KBM-7 (cell line): ENCODE measurements at places on chromosomes 3 and 15.

GRCh38 chr3:31240874-31241273 is 291.9 kb upstream of the STT3B start:
- no peak for DNase-seq

DNA sequence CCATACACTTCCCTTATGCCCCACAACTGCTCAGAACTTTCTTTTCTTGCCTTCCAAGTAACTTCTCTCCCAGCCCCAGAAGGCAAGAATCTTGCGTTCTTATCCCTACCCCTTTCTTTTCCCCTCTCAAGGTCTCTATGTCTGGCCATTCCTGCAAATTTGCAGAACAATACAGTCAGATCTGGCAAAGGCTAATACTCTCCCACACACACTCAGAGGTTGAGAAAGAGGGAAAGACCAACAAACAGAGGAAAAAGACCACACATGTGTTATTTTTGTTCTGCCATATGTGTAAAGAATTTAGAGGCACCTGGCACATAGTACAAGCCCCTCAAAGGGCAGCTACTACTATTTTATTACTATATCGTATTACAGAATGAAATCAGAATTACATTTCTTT is 25.7 kb downstream of the GJD2 start:
- no peak for DNase-seq

DNA sequence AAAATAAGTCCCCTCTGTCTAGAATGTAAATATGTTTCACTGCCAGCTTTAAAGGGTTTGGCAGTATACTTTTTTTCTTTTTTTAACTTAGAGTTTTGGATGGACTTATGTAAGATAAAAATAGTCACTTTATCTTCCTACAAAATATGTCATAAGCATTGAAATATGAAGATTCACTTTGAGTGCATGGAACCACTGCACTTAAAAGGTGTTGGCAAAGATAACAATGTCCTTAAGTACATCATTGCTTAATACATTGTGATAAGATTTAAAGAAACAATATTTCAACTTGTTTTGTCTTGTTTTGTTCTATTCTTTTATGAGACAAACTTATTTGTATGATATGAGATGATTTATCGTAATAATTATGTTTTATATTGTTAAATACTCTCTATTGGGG is 66.3 kb upstream of the NAALADL2 start:
- no peak for DNase-seq

GRCh38 chr3:113264283-113265131 is 53.1 kb downstream of the BOC start:
- DNase-seq = no peak

DNA sequence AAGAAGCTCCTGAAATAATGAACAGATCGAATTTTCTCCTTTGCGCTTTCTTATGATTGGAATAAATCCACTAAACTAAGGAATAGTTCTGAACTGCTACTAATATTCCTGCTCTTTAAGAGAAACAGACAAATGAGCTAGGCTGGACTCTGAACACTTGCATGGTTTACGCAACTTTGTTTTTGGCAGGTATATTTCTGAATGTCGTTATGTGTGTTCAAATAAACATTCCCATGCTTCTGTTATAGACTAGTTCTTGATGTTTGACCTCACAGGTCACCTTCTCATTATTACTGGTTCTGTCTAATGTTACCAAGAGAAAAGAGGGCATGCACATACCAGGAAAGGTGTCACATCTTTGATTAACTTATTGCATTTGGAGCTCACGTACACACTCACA is 418.2 kb downstream of the EPHB1 start:
- DNase-seq = no peak

GRCh38 chr3:24195504-24196230 is 250.6 kb downstream of the NR1D2 start:
- no peak for DNase-seq

DNA sequence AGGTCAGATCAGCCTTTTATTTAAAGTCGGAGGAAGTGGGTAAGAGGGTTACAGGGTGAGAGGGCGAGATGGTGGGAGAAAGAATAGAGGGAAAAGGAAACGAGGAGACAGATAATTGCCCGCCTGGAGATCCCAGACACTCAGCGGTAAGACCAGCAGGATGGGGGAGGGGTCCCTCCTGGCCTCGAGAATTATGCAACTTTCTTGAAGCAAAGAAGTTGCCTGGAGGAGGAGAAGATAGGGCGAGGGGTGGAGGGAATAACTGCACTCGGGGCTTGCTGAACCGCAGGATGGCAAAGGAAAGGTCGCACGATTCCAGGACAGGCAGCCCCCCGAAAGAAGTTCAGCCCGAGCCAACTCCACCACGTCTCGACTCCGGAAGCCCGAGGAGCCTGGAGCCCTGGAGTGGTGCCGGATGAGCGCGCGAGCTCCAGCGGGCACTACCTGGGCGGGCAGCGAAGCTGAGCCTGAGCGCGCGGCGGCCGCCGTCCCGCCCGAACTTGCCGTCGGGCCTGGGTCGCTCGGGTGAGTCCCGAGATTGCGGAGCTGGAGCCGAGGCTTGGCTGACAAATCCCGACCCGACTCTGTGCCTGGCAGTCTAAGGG is 402 bp downstream of the WWTR1 start:
- peak; percentile 78 for DNase-seq

- no peak for DNase-seq
These were observed 590.3 kb upstream of the SGO1 start for GRCh38 chr3:20776286-20776685.

- no peak for DNase-seq
These were observed 7.1 kb upstream of the SSUH2 start for GRCh38 chr3:8651418-8652323.

- DNase-seq = no peak
These were observed 52.7 kb downstream of the NFKBIZ start for GRCh38 chr3:101902041-101902440.

DNA sequence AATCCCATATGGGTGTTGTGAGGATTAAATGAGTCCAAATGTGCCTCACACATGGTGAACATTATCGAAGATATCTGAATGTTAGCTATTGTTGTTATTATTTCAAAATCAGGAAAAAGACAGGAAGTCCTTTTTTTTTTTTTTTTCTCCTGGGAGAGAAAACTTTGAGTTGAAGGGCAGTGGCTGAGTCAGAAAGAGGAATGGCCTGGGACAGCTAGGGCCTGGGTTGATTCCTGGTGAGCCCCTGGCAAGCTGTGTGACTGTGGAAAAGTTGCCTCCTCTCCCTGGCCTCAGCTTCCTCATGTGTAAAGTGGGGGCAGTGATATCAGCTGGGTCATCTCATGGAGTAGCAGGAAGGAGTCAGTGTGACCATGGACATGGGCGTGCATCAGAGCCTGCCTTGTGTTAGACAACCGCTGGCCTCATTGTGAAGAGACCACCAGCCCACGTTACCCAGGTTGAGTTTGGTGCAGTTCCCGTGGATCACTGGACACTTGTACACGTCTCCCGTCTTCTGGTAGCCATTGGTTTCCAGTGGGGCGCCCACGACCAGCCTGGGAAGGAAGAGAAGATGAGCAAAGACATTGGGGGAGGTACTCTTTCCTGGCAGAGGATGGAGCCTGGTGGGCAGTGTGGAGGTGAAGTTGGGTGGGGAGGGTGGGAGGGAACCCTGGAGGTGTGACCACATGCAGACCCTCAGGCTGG is 63.1 kb downstream of the ITGA11 start:
- DNase-seq = no peak

DNA sequence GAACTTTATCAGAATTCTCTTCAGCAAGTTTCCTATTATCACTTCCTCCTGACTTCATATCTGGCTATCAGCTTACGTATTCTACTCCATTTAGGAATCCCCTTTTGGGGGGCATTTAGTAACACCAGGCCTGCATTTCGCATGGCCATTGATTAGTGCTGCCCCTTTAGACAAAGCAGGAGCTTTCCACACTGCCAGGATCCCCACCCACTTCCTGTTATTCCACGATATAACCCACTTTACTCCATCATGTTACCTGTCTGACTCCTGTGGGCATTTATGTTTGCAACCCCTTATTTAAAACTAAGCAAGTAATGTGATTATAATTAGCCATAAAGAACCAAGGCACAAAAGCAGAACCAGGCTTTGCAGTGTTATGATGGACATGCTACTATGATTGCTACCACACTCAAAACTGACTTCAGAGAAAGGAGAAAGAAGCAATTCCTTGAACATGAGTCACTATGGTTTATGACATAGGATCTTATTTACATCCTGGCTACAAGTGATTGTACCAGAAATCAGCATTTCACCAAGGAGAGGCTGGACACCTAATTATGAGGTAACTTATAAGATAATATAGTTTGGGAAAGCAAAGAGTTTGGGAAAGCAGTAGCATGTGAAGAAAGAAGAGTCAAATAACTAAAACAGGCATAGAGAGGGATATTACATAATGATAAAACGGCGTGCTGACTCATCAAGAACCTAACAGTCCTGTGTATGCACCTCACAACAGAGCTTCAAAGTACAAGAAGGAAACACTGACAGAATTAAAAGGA is 96.3 kb downstream of the IGSF11 start:
- no peak for DNase-seq

- peak; percentile 89 for DNase-seq
These were observed 38.6 kb downstream of the ACSBG1 start for GRCh38 chr15:78195735-78196201.

- DNase-seq = no peak
These were observed 499.4 kb upstream of the MDFIC2 start for GRCh38 chr3:70811880-70812279.

- DNase-seq = no peak
These were observed 12.0 kb downstream of the TTBK2 start for GRCh38 chr15:42908538-42908937.

DNA sequence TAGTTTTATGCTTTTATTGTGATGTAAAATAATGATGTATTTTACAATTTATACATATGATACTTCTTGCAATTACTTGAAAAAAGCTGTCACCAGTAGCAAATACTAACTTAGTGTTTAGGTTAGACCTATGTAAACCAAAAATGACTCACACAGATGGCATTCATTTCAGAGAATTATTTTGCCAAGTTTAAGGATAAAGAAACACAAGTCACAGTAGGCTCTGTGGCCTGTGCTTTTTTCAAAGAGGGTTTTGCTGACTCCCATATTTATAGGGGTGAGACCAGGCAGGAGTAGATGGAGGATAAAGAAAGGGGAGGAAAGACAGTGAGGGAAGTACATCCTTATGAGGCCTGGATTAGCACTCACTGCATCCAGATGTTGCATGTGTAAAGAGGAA is 356.6 kb upstream of the NPAP1 start:
- no peak for DNase-seq

DNA sequence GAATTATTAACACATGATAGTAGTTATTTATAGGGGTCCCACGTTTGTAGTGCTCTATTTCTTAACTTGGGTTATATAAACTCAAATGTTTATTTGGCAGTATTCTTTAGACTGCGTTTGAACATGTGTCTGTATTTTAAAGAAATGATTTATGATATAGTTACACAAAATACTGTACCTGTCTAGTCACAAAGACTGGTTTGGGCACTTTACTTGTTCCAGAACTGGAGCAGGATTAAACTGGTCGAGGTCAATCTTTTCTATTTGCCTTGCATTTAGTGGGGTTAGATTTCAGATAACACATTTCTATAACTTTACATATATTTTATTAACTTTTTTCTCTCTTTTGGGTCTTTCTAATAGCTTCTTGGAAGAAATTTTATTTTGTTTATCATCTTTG is 39.5 kb downstream of the HACD3 start:
- no peak for DNase-seq

GRCh38 chr3:194093842-194094241 is 42.1 kb upstream of the HES1 start:
- DNase-seq = no peak

GRCh38 chr3:138371070-138371965 is 22.9 kb downstream of the MRAS start:
- DNase-seq = no peak

- peak; percentile 11 for DNase-seq
These were observed 145.3 kb upstream of the DNAJC19 start for GRCh38 chr3:181134873-181135272.

DNA sequence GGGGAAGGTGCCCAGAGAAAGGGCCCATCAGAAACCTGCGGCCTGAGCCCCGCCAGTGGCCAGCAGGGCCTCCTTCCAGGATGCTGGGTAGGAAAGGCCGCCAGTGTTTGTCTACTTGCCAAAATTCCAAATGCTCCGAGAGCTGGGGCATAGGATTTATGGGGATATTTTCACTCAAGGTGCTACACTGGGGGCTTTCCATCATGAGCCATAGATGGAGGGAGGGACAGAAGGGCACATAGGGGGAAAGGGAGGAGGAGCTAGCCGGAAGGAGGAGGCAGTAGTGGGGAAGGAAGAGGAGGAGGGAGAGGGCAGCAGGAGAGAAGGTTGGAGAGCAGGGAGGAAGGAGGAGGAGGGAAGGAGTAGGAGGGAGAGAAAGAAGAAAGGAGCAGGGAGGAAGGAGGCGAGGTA is 494.7 kb upstream of the PROK2 start:
- no peak for DNase-seq

GRCh38 chr15:51128701-51129100 is 34.0 kb upstream of the TNFAIP8L3 start:
- DNase-seq = no peak

- no peak for DNase-seq
These were observed 463.4 kb downstream of the ZIC1 start for GRCh38 chr3:147872568-147872967.

GRCh38 chr3:10198761-10199649 is 34.3 kb downstream of the IRAK2 start:
- peak; percentile 43 for DNase-seq

- DNase-seq = no peak
These were observed 254.0 kb upstream of the SOX2 start for GRCh38 chr3:181457756-181458155.

GRCh38 chr3:185961675-185962232 is 23.9 kb upstream of the TRA2B start:
- DNase-seq = no peak

GRCh38 chr15:62412686-62413085 is 247.6 kb upstream of the C2CD4B start:
- DNase-seq = no peak

GRCh38 chr15:60576044-60576443 is 97.1 kb upstream of the ICE2 start:
- no peak for DNase-seq

- no peak for DNase-seq
These were observed 135.6 kb upstream of the STAC start for GRCh38 chr3:36244728-36245127.

- DNase-seq = no peak
These were observed 161.5 kb upstream of the TPM1 start for GRCh38 chr15:62881056-62881455.
